Stimulated activated CD8-positive, alpha-beta memory T cell treated with anti-CD3 and anti-CD28 coated beads, Interleukin-2, amount 100 ng/mL, for 48 hours (primary cell): ENCODE measurements at places on chromosomes 1 and 21.

- peak; percentile 22 for DNase-seq
Measured at GRCh38 chr1:172818841-172819527, 160.1 kb downstream of the FASLG start.

DNA sequence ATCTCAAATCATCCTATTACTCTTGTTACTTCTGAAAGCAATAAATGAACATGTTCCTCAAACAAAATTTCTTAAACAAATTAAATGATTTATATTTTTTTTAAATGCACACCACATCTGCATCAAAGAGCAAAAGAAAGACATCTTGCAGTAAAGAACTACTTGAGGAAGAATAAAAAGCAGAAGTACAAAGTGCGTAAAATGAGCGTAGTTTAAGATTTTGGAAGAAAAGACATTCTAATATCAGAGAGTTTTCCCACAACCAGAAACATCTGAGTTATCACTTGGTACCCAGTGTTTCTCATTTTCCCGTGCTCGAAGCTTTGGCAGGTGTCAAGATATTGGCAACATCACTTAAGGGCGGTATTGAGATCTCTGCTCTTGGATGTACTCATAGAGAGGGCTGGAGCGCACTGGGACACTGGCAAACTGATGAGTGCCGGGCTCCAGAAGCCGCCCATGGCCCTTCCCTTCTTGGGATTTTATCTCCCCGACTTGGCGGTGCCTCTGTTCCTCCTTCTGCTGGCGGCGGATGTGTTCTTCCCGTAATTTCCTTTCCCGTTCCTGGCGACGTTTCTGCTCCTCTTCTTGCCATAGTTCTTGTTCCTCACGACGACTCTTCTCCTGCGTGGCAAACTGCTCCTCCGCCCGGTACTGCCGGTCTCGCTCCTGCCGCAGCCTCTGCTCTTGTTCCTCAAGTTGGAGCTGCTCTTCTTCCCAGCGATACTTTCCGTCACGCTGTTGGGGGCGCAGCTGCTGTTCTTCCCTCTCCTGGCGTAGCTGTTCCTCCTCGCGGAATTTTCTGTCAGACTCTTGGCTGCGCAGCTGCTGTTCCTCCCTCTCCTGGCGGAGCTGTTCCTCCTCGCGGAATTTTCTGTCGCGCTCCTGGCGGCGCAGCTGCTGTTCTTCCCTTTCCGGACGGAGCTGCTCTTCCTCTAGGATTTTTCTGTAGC lies 7.9 kb downstream of the TCHH start:
- DNase-seq = no peak

- no peak for DNase-seq
Measured at GRCh38 chr1:40592107-40592803, 60.8 kb downstream of the ZNF684 start.

DNA sequence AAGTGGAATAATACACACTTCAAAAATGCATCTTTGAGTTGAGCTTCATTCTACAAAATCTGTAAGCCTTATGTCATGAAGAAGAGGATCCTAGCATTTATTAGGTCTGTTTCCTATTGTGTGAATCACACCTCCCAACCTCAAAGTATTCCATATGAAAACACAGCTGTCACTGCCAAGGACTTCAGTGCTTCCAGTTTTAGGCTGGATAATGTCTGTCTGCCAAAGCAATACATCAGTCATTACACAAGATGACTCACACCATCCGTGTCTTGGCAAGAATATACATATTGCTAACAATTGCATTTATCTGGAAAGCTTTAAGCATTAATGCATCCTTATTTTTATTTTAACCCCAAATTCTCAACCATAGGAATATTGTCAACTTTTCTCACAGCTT lies 125.7 kb upstream of the TMPRSS15 start:
- no peak for DNase-seq

DNA sequence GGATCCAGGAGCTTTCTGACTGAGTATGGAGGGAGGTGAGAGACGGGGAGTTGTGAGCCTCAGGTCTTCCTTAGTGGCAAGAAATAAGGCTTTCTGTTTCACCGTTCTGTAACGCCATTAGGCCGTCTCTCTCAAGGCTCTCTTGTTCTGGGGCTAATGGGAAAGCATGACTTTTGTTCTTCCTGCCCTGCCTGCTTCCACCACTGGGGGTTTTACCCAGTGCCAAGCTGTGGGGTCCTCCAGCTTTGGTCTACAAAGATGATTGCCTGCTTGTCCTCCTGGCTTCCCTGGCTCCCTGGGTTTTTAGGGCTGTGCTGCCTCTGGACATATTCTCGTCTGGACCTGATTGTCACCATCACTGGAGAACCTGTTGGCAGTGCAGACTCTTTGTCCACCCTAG lies 74.8 kb upstream of the TINAGL1 start:
- no peak for DNase-seq

DNA sequence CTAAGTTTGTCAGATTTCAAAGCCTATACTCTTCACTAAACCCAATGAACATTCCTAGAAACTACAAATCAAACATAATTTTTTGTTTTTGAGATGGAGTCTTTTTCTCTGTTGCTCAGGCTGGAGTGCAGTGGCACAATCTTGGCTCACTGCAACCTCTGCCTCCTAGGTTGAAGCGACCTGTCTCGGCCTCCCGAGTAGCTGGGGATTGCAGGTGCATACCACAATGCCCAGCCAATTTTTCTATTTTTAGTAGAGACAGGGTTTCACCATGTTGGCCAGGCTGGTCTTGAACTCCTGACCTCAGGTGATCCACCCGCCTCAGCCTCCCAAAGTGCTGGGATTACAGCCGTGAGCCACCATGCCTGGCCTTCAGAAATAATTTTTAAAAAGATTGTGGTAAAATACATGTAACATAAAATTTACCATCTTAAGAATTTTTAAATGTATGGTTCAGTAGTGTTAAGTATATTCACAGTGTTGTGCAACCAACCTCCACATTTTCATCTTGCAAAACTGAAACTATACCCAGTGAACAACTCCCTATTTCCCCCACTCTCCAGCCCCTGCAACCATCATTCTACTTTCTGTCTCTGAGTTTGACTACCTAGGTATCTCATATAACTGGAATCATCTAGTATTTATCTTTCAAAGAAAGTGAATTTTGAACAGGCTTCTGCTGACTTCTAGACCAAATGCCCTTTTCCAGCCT lies 2.7 kb upstream of the CFAP141 start:
- no peak for DNase-seq

DNA sequence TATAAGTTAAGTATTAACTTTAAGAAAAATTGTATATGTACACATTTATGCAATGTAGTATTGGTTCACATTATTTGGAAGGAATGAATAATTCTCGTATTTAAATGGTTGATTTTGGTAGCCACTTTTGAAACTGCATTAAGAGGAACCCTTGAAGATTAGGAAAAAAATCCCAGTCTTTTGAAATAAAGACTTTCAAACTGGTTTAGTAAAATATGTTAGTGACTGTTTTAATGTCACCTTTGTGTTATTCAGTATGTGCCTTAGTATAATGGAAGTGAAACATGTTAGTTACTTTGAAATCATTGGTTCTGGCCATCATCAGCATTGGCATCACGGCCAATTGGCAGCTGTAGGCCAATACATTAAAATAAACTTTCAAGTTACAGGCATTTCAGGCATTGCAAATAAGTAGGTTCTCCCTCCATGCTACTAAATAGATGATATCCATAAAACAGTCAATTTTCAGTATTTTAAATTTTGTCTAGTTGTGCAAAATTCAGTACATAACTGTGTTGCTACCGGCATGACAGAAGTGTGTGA lies 4.4 kb downstream of the MIER1 start:
- DNase-seq = no peak

DNA sequence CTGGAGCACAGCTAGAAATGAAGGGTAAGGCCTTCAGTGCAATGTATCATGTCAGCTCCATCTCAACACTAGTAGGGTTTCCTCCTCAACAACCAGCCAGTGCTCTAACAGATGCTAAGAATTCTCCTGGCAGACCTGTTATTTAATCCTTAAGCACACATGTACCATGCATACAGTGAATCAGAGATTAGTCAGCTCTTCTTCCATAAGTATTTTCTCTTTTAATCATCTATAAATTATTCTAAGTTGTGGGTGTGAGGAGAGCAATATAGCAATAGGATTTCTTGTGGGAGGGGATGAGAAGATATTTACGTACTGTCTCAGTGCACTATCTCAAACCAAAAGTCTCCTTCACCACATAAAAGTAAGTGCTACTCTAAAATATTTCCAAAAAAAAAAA lies 95.3 kb downstream of the COP1 start:
- no peak for DNase-seq
